ENCODE measurements at places on chromosomes 5 and 9.
A peak's percentile ranks its signal among the peaks of the same experiment; 100 is the strongest.

DNA sequence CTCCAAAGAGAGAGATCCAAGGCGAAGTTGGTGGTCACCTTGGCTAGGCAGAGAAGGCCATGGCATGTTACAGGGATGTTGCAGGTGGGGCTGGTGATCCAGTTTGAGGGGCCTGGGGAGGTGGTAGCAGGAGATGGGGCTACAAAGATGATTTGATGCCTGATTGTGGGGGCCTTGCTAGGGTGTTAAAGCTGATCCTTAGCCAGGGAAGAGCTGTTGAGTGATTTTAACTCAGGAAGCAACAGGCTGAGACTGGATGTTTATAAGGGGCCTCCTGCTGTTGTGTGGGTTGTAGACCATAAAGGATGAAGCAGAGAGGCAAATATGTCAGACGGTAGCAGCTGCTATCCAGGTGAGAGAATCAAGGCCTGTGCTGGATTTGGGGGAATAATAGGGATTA is 19.0 kb upstream of the SMAD5 start:
- no peak for DNase-seq

DNA sequence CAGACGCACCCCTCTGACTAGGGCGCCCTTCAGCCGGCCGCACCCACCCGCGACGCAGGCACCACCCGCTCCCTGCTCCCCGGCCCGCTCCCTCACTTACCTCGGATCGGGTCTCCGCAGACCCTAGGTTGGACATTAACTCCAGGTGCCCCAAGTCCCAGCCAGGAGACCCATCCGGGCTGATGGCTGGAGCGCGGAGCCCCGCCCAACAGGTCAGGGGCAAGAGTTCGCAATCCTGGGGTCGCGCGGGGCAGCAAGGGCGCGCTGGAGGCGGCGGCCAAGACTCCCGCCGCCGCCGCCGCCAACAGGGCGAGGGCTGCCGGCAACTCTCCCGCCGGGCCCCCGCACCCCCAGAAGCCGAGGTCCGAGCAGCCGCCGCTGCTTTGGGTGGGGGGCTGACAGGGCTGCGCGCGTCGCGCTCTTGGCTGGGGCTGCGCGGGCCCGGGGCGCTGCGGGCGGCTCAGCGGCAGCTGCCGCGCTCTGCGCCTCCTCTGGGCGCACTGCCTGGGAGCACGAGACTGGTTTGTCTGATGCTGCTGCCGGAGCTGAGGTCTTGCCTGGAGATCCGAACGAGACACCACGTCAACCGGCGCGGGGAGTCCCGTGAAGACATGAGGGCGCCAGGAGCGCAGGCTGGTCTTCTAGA is at the start of gene GDNF:
Gene GDNF (minus strand): TSS at position 635 of the 646 bp plus-strand sequence. CDS start 5,245 bp downstream, outside the sequence.
- no peak for DNase-seq

GRCh38 chr9:116482740-116483139 is 204.4 kb upstream of the TRIM32 start:
- no peak for DNase-seq

- DNase-seq = no peak
Measured at GRCh38 chr5:171681677-171682076, 103.9 kb upstream of the SMIM23 start.

DNA sequence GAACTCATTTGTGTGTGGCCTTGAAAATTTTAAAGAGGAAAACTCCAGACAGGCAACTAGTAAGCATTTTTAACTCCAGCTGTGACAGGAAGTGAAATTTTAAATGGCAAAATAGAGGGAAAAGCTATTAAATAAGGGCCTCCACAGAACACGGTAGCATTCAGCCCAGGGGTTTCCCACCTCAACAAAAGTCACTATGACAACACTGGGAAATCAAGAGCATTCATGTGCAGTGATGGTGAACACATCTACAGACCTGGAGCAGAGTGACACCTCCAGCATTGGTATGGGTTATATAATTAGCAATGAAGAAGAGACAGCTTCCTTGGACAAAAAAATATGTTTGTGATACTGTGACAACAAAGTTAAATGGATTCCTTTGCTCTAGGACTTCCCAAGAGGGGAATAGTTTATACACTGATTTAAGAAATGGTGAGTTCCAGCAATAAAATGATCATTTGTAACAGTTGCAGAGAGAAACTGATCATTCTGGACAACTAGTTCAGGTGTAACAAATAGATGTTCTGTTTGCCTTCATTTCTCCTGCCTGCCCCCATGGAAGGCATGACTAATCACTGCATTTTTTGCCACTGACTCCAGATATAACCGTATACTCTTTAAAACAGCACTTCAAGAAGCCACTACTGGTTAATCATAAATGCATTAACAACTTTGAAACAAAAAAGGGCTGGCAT is 93.3 kb upstream of the SLC44A1 start:
- DNase-seq = no peak

DNA sequence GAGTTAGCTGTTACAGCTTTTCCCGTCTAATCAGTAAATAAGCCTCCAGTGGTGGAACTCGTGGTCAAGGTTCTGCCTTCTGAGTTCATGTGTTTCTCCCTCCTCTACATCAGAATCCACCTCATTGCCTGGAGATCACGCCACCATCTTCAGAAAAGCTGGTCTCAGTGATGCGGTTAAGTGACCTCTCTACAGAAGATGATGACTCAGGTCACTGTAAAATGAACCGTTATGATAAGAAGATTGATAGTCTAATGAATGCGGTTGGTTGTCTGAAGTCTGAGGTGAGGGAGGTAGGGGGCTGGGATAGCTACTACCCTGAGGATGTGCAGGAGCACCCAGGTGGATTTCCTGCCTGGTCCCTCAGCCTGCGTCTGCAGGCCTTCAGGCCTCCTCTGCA is 13.3 kb downstream of the ODF2 start:
- no peak for DNase-seq

DNA sequence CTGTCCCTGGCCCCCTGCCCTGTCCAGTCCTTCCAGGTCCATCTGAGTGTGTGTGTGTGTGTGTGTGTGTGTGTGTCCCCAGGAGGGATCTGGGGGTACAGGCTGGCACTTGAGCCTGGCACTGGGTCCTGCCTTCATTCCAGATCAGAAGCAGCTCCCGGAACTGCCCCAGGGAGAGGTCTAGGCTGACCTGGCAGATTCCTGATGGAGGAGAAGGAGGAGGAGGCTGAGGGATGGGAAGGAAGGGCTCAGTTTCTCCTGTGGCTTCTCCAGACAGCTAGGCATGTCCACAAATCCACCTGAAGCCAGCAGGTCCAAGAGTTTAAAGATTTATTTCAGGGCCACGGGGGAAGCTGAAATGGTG is 328 bp downstream of the NDST1 start:
- no peak for DNase-seq

- no peak for DNase-seq
Measured at GRCh38 chr5:92581249-92581648, 999.8 kb downstream of the NR2F1-AS1 start.

DNA sequence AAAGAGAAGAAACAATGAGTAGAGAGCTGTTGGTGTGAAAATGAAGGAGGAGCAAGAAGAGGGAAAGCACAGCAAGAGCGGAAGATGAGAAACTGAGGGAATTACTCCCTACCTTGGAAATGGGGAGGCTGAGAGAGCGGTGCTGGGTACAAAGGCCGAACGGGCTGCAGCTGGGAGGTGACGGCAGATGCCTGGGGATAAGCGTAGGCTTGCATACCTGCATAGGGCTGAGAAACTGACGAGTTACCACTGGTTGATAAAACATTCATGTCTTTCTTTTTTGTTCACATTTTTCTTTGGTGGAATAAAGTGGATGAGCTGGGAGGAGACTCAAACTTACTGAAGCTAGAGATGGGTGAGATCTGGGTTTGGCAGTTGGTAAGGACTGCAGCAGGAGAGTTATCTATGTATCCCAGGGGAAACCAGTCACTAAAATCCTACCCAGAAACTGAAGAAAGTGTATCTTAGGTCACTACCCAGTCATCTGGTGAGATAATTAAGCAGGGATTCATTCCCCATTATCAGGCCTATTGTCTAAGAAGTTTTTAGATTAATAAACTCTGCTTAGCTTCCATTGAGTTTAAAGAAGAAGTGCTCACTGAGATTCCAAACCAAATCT is 34.8 kb downstream of the FKBP15 start:
- DNase-seq = no peak

DNA sequence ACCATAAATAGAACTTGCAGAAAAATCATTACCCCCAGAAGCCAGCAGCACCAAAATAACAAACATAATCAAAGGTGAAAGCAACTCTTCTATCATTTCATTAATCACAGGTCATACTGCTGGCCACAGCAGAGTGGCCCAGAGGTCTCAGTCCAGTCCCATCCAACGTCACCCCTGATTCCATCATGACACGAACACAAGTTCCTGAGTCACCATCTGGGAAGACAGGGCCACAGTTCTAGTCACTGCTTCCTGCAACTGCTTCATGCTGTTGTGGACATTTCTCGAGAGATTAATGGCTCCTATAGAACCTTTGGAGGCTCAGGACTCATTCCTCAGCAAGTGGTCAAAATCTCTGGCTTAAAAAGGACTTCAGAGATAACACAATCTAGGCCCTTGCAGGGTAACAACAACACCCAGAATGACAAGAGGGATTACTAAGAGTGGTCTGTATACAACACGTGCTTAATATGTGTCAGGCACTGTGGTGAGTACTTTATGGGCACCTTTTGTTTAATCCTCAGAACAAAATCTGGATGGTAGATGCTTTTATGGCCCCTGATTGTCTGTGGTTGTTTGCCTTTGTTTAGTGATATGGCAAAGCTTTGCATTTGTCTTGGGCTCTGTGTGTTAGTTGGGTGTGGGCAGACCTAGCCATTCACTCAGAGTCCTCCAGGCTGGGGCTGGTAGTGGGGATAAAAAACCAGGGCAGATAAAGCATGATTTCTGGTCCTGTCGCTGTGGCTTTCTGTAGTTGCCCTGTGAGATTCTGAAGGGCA is 184.3 kb downstream of the DAB2IP start:
- DNase-seq = no peak

- DNase-seq = no peak
Measured at GRCh38 chr5:126233256-126233655, 190.0 kb upstream of the GRAMD2B start.

DNA sequence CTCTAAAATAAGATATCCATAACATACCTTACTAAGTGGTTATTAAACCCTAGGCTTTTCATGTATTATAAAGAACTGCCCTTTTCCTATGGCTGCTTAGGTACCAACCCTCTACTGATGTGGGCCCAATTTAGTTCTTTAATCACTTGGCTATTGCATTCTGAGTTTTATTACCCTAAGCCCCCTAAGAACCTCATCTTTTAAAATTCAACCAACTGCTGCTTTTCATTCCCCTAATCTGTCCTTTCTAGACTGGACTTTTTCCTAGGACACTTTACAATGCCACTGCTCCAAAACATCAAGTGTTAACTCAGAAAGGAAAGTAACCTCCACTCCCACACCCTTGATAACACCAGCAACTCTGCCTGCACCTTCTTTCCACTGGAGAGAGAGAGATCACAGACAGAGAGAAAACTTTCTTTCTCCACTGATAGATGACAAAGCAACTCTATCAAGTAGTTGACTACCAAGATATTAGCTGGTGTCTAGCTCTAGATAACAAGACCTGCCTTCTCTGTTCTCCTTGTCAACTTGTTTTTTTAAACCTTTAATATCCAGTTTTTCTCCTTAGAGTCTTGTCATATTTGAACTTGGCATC is 27.3 kb downstream of the ELL2 start:
- DNase-seq = peak; percentile 87

DNA sequence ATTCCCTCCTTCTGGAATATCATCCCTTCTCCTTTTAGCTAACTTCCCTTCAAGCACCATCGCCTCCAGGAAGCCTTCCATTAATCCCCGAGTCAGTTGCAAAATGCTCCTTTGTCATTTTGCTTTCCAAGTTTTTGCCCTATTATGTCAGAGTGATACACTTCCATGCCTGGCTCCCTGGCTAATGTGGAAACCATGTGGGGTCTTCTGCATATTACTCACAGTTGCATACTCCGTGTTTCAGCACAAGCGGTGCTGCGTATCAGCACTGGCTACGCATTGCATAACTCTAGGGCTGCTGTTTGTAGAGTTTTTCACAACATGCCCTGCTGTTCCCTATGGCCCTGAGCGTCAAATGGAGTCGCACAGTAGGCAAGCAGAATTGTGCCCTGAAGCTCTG is 1.9 kb downstream of the TEX53 start:
- DNase-seq = no peak

DNA sequence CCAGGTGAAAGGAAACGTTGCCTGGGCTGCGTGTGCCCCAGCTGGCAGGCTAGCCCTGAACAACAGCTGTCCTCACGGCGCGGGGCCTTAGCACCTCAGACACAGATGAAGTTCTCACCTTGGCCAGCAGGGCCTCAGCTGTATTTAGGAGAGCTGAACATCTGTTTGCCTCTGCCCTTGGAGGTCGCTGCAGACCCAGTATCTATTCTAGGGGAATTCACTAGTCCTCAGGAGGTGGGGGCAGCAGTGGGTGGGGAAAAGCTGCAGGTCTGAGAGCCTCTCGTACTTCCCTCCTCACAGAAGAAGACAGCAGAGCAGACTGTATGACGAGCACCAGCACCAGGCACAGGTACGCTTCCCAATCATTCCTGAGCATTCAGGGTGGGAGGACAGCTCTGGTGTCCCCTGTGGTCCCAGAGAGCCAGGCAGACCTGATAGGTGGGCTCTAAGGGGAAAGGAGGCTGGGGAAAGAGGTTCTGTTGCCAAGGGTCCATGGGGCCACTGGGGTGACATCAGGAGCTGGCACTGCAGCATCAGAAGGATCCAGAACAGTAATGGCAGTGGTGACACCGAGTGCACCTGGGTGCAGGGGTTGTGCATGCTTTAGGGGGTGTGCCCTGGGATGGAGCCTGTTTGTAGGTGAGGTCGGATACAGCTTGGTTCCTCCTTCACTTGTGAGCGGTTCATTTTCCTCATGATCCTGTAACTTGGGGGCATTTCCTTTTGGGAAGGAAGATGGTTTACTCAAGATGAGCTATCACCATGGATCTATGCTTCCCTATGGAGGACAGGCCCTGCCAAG is 13.8 kb downstream of the CD74 start:
- DNase-seq = no peak

DNA sequence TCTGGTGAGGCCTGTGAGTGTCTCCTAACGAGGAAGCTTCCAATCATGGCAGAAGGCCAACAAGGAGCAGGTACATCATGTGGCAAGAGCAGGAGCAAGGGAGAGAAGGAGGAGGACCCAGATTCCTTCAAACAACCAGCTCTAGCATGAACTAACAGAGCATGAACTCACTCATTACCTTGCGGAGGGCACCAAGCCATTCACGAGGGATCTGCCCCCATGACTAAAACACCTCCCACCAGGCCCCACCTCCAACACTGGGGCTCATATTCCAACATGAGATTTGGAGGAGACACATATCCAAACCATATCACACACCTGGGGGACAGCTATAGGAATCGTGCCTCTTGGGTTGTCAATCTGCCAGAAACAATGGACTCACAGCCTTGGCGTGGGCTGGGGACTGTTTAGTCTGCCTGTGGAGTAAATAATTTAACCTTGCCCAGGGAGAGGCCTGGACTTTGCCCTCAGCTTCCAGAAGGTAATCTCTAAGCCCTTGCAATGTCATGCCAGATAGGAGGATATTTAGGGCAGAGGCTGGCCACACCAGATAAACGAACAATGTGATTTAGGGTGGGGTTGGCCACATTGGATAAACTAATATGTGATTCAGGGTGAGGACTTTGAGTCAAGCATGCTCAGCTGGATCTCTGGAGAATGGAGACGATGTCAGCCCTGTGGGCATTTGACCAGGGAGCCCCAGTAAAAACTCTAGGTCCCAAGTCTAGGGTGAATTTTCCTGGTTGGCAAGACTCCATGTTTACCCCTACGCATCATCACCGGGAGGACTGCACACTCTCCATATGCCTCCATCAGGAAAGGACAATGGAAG is 13.6 kb upstream of the VDAC1 start:
- no peak for DNase-seq

- no peak for DNase-seq
Measured at GRCh38 chr9:6121707-6122106, 93.9 kb upstream of the IL33 start.

Measured in hematopoietic multipotent progenitor cell treated with erythropoietin and hydrocortisone succinate and interleukin-3 and kit ligand, for 15 days (in vitro differentiated cells).